ENCODE measurements at places on chromosomes 11 and 22.

DNA sequence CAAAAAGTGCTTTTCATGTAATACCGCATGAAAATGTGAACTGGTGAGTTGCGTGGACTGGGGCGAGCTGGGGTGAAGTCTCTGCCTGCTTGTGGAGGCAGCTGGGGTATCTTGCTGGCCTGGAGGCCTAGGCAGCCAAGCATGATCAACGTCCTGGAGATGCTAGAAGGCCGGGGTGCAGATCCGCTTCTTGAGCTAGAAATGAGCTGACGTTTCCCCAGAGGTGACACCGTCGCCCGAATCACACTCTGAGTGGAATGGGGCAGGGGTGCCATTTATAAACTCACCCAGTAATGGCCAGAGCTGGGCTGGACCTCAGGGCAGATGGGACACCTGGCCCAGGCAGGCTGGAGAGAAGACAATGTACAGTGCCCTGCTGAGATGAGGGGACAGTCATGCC lies 1513.0 kb downstream of the TBC1D22A start:
- no peak for DNase-seq
- no peak overlapping the region for H3K27ac ChIP-seq
- H3K4me1 ChIP-seq, result no peaks in the 10 kb centered on the region
- H3K36me3 ChIP-seq, result no peaks in the 10 kb centered on the region
- H3K4me3 ChIP-seq, result no peak overlapping the region

DNA sequence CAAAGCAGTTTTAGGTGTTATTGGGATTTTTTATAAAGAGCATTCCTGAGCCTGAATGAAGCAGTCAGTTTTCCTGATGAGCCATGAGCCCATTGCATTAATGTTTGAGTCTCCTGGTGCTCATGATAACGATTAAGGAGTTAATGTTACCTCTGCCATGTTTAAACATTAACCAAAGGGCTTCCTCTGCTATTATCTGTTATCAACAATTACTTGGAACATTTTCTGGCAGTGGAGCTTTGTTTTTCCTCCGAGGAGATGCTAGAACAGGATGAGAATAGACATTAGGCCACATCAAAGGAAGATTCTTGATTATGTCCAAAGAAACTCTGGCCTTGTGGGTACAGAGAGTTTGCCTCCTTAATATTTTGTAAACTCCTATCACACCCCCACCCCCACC lies 49.9 kb downstream of the ZNRF3 start:
- H3K4me1 ChIP-seq, result peaks cover 17% of the 10 kb centered on the region
- no peaks in the 10 kb centered on the region for H3K36me3 ChIP-seq
- no peak overlapping the region for H3K4me3 ChIP-seq
- no peak for DNase-seq
- no peak overlapping the region for H3K27ac ChIP-seq

- DNase-seq, result peak; percentile 22
- H3K27ac ChIP-seq, result no peak overlapping the region
- peaks cover 2% of the 10 kb centered on the region for H3K27me3 ChIP-seq
- peaks cover 2% of the 10 kb centered on the region for H3K4me1 ChIP-seq
- H3K36me3 ChIP-seq, result no peaks in the 10 kb centered on the region
Observed at GRCh38 chr22:44291674-44292360, 20.9 kb downstream of the SHISAL1 start.

GRCh38 chr11:15728207-15728606 lies 613.5 kb downstream of the INSC start:
- H3K36me3 ChIP-seq, result no peaks in the 10 kb centered on the region
- H3K27me3 ChIP-seq, result peaks cover 23% of the 10 kb centered on the region
- no peaks in the 10 kb centered on the region for H3K4me1 ChIP-seq

- no peak overlapping the region for H3K27ac ChIP-seq
- H3K36me3 ChIP-seq, result no peaks in the 10 kb centered on the region
- peaks cover 8% of the 10 kb centered on the region for H3K27me3 ChIP-seq
- no peak overlapping the region for H3K4me3 ChIP-seq
- DNase-seq, result no peak
Observed at GRCh38 chr11:16912692-16913111, 101.5 kb downstream of the PLEKHA7 start.

DNA sequence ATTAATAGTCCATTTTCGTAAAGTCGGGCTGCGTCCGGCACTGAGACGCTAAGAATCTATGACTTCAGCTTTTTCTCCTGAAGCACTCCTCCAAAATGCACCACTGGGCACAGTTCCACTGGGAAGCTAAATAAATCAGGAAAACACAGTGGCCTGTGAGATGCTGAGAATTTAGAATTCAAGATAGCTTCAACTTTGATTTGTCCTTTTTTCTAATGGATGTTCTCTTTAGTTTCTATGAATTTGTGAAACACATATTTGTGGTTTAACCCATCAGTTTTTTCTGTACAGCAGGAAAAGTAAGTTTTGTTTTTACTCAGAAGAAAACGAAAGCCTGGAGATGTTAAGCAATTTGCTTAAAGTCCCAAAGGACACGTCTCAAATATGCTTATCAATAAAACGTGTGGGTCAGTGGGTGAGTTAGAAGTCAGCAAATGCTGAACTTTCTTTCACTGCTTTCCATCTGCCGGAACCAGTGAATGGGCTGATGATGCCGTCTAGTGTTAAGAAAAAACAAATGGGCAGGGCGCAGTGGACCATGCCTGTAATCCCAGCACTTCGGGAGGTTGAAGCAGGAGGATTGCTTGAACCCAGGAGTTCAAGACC lies 40.7 kb upstream of the CLMP start:
- peaks cover 2% of the 10 kb centered on the region for H3K4me1 ChIP-seq
- DNase-seq, result peak; percentile 47
- no peaks in the 10 kb centered on the region for H3K36me3 ChIP-seq

- no peaks in the 10 kb centered on the region for H3K4me1 ChIP-seq
- H3K36me3 ChIP-seq, result no peaks in the 10 kb centered on the region
- H3K27me3 ChIP-seq, result no peaks in the 10 kb centered on the region
Observed at GRCh38 chr11:73281796-73282660, 9.9 kb downstream of the P2RY6 start.
